Stimulated activated CD4-positive, alpha-beta T cell treated with anti-CD3 and anti-CD28 coated beads, Interleukin-15, amount 100 ng/mL, for 24 hours (primary cell): ENCODE measurements at places on chromosomes 11 and 22.

GRCh38 chr11:121441521-121441920 lies 10.6 kb upstream of the SORL1 start:
- DNase-seq: no peak

DNA sequence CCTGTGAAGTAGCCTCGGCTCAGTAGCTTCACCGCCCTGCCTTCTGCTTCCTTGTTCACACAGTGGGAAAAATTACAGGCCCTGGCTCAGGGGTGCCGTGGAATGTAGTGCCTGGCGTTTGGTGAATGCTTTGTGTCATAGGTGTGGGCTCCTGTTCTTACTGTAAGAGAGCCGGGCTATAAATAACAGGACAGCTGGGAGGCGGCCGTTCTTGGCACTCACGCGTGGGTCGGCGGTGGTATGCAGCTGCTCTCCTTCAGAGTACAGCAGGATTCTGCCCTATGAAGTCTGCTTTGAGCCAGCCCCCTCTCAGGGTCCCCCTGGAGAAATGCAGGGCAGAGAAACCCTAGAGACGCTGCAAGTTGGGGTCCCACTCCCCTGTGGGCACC lies 84.2 kb downstream of the CTTN start:
- DNase-seq: no peak

GRCh38 chr11:5521540-5521939 lies 5.0 kb upstream of the UBQLNL start:
- no peak for DNase-seq

DNA sequence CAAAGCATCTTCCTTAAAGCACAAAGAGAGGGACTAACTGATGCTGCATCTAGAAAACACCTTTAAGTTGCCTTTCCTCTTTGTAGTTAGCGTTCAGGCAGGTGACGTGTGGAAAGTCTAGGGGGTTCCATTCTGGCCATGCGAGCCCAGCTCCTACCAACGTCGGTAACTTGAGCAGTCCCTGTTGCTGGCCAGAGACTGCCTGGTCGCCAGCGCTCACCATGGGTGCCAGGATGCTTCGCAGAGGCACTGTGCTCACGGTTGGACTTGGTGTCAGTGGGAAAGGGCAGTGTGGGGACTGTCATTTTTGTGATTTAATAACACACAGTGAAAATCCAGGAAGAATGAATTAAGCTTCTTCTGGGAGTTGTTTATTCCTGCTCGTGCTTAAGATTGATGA lies 40.6 kb downstream of the PPP2R1B start:
- no peak for DNase-seq

- no peak for DNase-seq
Measured at GRCh38 chr11:46099963-46100316, 21.3 kb downstream of the PHF21A start.

GRCh38 chr11:71998649-71999310 lies at the start of gene IL18BP:
Gene IL18BP (plus strand): TSS chr11:71998909. CDS start chr11:71999985, 1,076 bp downstream.
- peak; percentile 30 for DNase-seq
